Fibroblast of skin of abdomen (primary cell): ENCODE measurements at places on chromosomes 3 and 15.

- DNase-seq, result no peak
Observed at GRCh38 chr3:81713031-81713430, 48.4 kb downstream of the GBE1 start.

DNA sequence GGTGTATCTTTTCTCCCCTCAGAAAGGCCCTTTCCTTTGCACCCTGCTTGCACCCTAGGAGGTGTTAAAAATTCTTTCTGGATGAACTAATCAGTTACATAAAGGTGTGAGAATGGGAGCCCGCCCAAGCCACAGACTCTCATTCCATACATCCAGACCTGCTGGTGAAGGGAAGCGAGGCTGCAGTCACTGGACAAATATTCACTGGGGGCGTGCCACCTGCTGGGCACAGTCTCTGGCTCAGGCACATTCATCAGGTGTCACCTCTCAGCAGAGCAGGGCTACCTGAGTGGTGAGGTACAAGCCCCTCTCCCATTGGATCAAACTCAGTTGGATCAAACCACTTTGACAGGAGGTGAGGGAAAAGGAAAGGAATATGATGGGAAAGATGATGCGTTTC, 52.0 kb downstream of the NTRK3 start:
- DNase-seq, result no peak

DNA sequence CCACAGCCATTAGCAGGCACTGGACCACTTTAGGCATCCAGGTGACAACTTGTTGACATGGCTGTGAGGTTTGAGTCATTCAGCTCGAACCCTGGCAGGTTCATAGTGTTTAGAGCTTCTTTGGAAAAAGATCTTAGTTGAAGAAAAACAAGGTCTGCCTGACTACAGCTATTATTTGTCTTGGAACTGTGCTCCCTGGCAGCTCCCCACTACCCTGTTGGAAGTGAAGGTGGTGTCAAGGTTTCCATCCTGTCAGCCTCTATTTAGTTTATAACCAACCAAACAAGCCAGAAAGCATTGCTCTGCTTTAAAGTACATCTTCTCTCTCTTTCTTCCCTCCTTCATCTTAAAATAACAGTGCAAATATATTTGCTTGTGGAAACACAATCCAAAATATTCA, 56.8 kb downstream of the KAT2B start:
- no peak for DNase-seq

- DNase-seq, result no peak
Observed at GRCh38 chr15:95910643-95911212, 419.8 kb upstream of the NR2F2 start.

GRCh38 chr3:178434206-178434805, 101.9 kb upstream of the KCNMB2 start:
- DNase-seq, result no peak

- no peak for DNase-seq
Observed at GRCh38 chr3:140391061-140391460, 286.8 kb upstream of the TRIM42 start.

DNA sequence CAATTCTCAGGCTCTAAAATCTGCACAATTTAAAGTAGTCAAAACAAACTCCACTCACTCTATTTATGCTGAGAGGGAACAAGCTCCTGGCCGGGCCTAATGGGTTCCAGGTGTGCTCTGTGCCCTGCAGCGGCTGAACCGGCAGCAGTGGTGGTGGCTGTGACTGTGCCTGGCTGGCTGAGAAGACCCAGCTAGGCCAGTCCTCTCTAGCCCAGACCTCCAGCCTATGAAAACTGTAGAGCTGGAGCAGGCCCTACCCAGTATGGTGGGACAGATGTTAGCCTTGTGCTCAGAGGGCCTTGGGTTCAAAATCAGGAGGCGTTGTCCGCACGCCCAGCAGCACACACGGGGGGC, 37.0 kb downstream of the EPHB3 start:
- DNase-seq, result no peak

DNA sequence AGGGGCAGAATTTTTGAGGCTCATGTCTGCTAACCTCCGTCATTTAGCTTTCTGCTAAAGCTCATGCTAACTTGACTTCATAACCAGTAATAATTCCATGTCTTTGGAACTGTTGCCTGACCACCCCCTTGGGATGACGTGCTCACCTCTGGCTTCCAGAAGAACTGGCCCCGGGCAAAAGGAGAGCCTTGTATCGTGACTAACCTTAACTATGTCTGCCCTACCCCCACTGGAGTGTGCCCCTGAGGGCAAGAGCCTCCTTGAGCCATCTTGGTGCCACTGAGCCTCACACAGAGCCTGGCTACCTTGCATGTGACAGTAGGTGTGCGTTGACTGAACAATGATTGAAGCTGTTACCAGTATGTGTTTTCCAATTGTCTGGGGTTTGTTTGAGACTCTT, 4.7 kb downstream of the LRRK1 start:
- DNase-seq, result no peak

GRCh38 chr3:135771760-135772159, 193.8 kb upstream of the PPP2R3A start:
- no peak for DNase-seq

DNA sequence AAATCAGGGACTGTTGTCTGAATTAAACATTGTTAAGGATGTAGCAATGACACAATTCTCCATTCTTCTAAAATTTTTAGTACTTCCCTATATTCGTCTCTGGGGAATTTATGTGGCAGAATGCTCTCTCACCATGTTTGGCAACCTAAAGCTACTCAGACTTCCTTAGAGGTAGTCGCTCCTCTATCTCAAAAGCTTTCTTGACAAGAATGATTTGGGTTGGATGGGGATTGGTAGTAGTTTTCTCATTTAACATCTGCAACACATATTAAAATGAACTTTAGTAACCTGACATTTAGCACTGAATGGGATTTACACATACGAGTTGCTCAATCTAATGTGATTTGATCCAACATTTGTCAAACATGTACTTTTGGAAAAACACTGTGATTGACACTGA, 233.3 kb downstream of the RBMS3 start:
- peak; percentile 45 for DNase-seq

- DNase-seq, result peak; percentile 86
Observed at GRCh38 chr3:133301194-133301593, 98.7 kb upstream of the BFSP2 start.

- peak; percentile 59 for DNase-seq
Observed at GRCh38 chr15:39581793-39582285, 960 bp downstream of the THBS1 start.

DNA sequence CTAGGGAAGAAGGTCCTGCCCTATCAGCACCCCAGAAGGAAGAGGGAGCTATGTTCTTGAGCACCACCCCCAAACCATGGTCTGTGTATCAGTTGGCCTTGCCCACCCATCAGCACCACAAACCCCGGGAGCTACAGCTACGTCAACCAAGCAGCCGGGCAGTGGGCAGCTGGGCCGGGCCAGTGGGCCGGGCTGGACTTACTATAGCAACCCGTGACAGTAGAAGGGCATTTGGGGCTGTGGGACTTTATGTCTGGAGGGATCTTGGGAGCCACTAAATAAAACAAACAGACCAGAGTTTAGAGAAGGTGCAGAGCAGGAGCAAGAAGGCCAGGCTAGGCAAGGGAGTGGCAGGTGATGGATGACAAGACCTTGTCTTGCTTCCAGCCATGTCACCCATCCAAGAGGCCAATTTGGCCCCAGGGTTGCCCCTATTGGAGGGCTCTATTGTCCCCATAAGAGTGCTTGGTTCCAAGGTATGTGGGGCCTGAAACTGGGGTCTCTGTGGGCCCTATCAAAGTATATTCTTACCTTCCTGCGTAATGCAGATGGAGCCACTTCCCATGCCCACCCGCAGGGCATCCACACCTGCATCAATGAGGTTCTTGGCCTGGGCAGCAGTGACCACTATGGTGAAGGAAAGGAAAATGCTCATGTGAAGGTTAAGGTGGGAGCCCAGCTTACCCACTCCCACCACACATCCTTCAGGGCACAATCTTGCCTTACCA, 3.2 kb downstream of the IMPDH2 start:
- no peak for DNase-seq

DNA sequence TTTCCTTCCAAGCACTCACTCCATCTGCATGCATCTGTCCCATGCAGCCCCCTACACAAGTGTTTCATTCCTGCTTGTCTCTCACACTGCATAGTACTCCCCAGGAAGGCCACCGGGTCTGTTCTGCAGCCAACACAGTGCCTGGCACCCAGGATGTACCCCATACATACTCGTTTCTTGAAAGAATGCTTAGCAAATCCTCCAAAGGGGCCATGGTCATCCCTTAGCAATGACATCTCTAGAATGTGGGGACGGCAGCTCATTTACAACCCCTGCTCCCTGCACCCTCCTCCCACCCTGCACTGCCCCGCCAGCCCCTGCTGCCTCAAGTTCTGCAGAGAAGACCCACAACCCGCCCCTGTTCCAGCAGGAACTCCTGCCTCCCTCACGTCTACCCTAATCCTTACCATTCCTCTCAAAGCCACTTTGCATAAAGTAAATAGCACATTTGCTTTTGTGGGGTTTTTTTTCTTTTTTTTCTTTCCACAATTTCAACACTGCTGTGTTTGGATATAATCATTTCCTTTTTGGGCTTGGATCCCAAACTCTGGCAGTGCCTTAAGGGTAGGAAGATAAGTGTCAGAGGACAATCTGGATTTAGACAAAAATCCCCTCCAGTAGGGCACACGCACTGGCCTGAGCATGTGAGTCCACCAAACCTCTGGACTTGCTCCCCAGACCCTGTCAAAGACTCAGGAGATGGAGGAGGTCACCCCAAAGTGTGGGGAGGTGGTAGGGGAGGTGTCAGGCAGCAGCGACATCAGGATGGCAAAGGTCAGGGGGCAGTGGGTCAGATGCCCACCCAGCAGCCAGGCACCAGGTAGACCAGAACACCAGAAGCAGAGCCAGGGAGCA, 68.4 kb downstream of the MEGF11 start:
- DNase-seq, result no peak

DNA sequence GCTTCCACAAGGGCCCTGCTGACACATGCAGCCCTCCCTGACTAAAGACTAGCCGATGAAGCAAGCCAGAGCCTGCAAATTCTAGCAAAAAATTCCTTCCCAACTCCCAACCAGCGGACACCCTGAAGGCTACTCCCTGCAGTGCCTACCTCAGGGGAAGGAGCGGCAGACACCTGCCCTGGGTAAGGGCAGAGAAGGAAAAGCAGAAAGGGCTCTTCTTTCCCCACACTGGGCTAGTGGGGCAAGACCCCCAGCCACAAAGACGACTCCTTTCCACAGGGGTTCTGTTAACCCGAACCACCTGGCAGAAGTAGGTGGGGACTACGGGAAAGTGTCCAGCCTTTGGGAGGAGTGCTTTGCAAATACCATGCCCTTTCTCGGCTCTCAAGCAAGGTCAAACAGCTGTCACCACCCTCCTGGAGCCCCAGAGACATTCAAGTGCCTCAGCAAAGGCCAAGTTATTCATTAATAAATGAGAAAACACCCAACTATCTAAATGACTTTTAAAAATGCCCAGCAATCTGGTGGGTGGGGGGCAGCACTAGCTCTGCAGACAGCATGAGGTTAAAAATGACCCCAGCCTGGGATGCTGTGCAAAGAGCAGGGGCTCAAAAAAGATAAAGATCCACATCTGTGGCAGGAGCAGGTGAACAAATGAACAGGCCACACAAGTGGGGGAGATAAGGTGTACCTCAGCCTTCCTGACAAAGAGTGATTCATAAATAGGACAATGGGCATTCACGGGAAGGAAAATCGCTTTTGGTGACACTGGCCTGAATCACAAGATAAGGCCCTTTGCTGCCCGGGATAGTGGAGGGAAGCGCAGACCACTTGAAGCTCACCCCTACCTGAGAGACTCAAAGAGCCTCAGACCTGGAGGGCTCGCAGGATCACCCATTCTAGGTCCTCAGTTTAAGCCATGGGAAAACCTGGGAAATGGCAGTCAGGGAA, 33.0 kb downstream of the CCDC12 start:
- DNase-seq, result no peak

DNA sequence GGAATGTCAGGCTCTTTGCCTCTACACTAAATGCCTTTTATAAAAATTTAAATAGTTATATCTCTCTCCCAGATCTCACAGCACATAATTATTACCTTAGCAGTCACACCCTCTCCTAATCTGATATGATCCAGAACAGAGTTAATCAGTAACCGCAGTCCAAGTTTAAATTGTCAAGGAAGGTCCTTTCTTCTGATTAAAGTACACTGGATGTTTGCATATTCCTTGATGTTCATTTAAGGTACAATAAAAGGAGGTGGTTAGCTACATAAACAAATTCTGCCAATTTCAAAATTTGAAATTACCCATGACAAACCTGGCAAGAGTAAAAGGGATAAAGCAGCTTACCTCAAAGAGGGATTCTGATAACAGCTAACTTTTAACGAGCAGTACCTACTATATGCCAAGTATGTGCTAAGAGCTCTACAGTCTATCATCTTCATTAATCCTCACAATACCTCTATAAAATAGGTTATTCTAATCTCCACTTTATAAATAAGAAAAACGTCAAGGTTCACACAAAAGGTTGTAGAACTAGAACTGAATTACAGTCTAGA, 4.3 kb downstream of the GOLIM4 start:
- no peak for DNase-seq

- DNase-seq, result no peak
Observed at GRCh38 chr3:39142067-39142466, 11.3 kb downstream of the CSRNP1 start.

DNA sequence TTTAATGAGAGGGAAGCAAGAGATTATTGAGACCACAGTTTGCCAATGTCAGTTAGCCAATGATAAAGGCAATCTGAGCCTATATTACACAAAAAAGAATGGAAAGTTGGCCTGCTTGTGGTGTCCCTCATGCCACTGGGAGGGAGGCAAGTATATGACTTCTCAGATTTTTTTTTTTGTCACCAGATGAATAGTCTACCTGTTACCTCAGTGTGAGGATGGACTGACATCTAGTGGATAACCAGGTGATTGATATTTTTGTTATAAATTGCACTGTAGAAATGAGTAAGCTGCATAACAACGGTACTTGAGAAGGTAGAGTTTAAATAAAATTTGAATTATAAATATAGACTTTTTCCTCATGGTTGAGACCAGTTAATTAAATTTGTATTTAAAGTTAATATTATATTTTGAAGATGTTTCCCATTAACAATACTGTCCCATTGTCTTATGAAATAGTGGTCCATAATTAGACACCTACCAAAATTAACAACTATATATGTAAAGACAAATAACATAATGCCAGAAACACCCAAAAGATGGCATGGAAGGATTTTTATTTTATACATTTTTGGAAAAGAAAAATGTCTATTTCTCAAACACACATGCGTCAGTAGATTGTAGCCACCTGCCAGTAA, 237.8 kb upstream of the GADL1 start:
- DNase-seq, result peak; percentile 44
